ENCODE measurements at places on chromosomes 5 and 9.

- DNase-seq: no peak
Measured at GRCh38 chr5:57445705-57446037, 36.9 kb downstream of the ACTBL2 start.

GRCh38 chr5:89694026-89694550, 715.5 kb downstream of the CETN3 start:
- DNase-seq: no peak

DNA sequence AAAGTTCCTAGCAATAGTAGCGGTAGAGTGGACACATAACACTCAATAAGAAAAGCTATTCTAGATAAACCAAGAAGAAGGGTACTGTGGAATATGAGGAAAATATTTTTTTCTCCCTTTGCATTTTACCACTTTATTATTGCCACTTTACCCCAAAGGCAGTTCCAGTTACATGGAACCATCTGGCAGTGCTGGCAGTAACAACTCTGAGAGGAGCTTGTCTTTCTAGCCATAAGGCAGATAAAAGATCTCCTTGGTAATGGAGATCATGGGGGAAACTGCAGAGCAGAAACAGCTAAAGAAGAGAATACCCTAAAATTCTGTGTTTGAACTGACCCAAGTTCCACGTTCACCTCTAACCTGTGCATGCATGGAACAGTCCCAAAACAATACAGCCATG, 38.5 kb downstream of the UBTD2 start:
- DNase-seq: no peak

DNA sequence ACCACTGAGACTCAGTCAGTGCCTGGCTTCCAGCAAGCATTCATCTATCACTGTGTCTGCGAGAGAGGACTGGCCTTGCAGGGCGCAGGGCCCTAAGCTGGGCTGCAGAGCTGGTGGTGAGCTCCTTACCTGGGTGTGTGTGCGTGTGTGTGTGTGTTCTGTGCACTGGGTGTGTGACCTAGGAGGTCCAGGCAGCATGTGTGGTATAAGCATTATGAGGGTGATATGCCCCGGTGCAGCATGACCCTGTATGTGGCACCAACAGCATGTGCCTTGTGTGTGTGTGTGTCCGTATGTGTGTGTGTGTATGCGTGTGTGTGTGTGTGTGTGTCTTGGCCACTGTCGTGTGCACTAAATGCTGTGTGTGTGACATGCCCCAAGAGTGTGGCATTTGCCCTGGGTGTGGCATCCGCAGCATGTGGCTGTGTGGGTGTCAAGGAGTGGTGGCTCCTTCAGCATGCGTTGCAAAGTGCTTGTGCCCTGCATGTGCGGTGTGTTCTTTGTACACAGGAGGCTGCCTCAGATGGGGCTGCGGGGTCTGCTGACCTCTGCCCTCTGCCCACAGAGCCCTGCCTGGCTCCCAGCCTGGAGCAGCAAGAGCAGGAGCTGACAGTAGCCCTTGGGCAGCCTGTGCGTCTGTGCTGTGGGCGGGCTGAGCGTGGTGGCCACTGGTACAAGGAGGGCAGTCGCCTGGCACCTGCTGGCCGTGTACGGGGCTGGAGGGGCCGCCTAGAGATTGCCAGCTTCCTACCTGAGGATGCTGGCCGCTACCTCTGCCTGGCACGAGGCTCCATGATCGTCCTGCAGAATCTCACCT, 3.3 kb downstream of the FGFR4 start:
- DNase-seq: no peak

GRCh38 chr5:157342822-157343402, 77.0 kb downstream of the CYFIP2 start:
- DNase-seq: no peak

- DNase-seq: no peak
Measured at GRCh38 chr5:33978306-33978705, 6.2 kb downstream of the SLC45A2 start.

GRCh38 chr9:130766021-130766926, 68.8 kb upstream of the ABL1 start:
- no peak for DNase-seq

- no peak for DNase-seq
Measured at GRCh38 chr5:19904766-19905165, 83.2 kb downstream of the CDH18 start.

DNA sequence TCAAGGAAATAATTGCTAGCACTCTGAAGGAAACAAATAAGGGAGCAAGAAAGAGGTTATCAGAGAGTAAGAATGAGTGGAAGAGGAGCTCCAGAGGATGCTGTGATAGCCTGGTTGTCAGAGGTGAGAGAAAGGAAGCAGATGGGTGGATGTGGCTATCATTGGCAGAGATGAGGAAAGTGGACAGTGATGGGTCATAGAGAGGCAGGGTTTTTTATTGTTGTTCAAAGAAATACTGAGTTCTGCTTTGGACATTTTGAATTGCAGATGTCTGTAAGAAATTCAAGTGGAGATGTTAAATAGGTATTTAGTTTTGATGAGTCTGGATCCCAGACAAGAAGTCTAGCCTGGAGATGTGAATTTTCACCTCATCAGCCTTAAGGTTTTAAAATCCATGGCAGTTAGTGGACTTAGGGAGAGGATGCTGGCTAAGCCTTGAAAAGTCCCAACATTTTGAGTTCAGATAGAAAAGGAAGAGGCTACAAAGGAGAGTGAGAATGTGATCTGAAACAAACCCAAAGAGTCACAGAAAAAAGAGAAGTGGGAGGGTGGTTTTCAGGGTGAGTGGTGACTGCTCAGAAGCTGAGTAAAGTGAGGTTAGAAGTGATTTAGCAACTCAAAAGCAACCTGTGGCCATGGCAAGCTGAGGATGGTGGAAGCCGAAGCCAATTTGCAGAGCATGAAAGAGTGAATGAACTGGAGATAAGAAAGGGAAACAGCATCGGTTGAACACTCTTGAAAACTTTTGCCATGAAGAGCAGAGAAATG, 50.4 kb downstream of the PPIC start:
- DNase-seq: no peak

Measured in NCI-H1694 (cell line).